ENCODE measurements at places on chromosomes 6 and 20.

- DNase-seq: no peak
Observed at GRCh38 chr6:17910189-17910588, 77.2 kb downstream of the KIF13A start.

GRCh38 chr6:34859951-34860350 lies 27.9 kb downstream of the TAF11 start:
- no peak for DNase-seq

GRCh38 chr6:108117427-108118358 lies 43.2 kb upstream of the OSTM1 start:
- no peak for DNase-seq

DNA sequence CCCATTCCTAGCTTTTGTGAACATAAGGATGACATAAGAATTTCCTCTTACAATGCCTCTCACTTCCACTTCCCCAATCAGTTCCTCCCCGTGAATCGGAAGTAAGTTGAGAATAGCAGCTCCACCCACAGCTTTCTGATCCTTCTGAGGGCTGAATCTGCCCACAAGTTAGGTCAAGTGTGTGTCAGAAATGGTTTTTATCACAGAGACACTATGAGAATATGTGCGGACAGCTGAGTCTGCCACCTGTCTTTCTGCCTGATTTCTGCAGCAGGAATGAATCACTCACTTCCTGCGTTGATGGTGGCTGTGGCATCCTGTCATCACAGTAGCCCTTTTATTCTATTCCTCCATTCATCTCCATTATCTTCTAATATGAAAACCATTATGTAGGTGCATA lies 70.2 kb downstream of the RIN2 start:
- peak; percentile 1 for DNase-seq

DNA sequence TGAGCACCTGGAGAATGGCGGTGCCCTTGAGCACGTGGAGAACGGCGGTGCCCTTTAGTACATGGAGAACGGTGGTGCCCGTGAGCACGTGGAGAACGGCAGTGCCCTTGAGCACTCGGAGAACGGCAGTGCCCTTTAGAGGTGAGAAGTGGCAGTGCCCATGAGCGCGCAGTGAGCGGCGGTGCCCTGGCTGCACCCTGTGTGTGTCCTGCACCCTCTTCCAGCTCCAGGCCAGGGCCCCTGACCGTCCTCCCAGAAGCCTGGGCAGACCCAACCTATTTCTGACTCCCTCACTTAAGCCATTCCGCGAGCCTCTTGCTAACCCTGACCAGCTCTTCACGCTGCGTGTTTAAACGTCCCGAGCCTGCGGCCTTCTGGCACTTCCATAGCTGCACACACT lies 151.3 kb downstream of the DLL1 start:
- no peak for DNase-seq

DNA sequence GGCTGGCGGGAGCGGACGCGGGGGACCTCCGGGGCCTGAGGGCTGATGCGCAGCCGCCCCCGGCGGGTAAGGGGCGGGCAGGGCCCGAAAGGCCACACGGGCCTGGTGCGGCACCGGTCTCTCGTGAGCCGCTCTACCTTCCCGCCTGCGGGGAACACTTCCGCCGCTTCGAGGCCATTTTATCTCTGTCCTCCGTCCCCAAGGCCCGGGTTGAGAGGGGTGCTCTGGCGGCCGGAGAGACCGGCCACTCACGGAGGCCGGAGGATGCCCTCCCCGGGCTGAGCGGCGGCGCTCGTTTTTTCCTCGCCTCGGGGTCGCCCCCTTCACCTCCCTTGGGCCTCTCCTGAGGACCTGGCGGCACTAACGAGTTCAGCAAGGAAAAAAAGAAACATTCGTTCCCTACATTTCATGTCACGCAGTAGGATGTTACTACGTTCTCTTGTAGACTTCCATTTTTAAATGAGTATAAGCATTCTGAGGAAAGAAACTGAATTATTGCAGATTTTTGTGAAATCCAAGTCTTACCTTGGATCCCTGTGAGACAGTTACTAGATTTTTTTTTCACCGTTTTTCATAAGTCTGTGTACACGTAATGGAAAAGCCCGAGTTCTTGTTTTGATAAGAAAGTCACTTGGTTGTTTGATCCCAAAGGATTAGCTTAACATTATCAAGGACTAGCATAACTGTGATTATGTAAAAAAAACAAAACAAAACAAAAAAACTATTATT lies 575 bp downstream of the WTAP start:
- DNase-seq: no peak

- no peak for DNase-seq
Observed at GRCh38 chr20:45041464-45042337, 59.2 kb downstream of the KCNS1 start.

DNA sequence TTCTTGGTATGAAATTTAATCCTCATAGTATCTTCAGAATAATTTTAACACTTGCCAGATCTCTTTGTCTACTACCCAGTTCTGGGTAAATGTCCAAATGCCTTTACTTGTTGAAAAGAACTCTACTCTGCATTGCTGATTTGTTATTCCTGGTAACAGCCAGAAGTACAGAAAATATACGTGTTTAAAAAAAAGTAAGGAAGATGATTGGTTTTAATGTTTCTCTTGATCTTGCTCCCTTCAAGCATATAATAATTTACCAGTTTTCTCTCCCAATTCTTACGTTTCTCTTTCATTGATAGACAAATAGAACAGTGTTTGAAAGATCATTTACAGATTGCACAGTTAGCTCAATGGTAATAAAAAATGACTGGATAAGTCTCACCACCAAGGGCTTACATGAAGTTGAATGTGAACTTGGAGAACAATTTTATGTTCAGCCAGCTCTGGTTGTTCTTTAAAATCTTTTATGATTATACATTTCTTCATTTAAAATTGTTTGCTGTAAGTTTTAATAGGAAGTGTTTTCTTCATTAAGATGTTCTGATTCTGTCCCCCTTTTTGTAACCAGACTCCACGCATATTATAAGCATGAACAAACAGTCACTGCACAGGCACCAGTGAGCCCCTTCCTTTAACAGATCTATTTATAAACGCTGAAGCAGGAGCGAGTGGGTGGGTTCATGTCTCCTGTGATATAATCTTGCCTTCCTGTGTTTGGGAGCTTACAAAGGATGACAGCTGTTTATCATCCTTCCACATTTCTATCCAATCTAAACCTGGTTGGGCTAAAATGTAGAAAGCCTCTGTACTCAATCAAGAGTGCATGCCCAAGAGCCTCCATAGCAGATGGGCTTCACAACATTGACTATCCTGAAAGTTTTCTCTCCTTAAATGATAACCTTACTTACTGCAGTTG lies 299.5 kb downstream of the PRL start:
- no peak for DNase-seq
